NCI-H1436 (cell line): ENCODE measurements at places on chromosomes 4 and X.
A peak's percentile ranks its signal among the peaks of the same experiment; 100 is the strongest.

GRCh38 chrX:65528293-65528692 lies 6.3 kb downstream of the LAS1L start:
- DNase-seq = no peak

GRCh38 chr4:78704981-78705683 lies 71.0 kb upstream of the BMP2K start:
- DNase-seq = no peak

GRCh38 chr4:149095811-149096210 lies 653.6 kb upstream of the NR3C2 start:
- DNase-seq = no peak

DNA sequence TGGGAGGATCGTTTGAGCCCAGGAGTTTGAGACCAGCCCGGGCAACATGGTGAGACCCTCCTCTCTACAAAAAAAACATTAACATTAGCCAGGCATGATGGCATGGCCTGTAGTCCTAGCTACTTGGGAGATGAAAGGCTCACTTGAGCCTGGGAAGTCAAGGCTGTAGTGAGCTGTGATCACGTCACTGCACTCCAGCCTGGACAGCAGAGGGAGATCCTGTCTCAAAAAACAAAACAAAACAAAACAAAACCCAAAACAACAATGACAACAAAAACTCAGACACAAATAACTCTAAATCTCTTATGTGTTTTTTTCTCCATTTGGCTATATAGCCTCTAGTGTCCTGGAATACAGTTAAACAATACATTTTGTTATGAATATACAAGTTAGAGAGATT lies 127.3 kb upstream of the STK26 start:
- DNase-seq = no peak

DNA sequence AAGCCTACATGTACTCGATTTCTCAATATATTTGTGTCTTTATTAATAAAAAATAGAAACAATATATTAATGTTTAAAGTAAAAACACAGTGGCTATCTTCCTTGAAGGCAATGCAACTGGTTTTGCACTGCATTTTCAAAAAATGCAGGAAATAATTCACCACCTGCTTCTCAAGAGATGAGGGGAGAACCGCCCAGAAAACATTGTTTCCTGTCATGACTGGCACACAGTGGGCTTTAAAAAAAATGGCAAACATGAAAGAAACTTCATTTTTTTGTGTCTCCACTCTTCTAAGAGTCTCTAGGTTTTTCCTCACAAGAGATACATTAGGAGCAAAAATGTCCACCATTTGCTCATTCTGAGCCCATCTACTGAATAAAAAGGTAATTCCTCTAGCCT lies 50.8 kb upstream of the C4orf50 start:
- DNase-seq = no peak

GRCh38 chr4:38109370-38109769 lies 149.2 kb downstream of the PTTG2 start:
- DNase-seq = no peak

DNA sequence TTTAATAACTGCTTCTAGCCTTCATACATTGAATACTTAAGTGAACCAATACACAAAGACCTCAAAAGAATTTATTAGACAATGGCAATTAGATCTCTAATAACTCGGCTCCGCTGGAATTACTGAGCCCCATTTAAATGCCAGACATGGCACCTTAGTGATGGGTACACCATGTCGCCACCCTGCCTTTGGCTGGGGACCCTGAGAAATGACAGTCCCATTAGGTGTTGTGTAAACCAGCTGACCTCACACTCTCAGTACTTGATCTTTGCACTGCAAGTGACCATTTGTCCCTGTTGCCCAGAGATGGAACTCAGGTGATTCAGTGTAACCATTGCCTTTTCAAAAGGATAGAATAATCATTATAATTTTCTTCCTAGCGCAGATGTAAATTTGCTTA lies 144.6 kb upstream of the SMARCAD1 start:
- DNase-seq = no peak

- DNase-seq = no peak
These were observed 20.1 kb upstream of the TCEAL4 start for GRCh38 chrX:103565197-103565596.

DNA sequence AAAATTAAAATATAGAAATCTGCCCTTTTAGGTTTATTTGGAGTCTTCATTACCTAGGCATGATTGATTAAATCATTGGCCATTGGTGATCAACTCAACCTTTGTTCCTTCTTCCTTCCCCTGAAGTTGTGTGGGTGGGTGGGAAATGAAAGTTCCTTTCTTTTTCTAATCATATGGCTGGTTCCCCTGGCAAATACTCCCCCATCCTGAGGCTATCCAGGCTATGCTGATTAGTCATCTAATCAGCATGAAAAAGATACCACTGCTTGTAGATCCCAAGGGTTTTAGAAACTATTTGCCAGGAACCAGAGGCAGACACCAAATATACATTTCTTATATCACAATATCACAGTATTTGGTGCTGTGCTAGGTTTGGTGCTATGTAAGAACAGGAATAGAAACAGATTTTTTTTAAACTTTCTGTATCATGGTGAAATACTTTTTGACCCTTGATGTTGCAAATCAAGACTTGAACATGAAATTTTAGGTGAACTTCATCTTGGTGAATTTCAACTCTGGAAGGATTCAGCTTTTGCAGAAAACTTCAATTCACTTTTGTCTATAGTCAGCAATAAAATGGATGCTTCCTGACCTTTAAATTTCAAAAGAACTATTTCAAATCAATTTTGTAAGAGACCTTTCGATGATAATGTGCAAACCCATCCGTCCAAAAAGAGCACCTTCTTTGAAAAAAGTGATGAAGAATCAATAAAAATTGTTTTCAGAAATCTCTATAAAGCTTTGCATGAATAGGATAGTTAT lies 71.1 kb downstream of the CCSER1 start:
- no peak for DNase-seq

GRCh38 chr4:71130827-71131603 lies 137.6 kb downstream of the DCK start:
- DNase-seq = no peak

GRCh38 chrX:125293850-125294780 lies 25.6 kb upstream of the TEX13C start:
- DNase-seq = no peak

- no peak for DNase-seq
These were observed 8.6 kb downstream of the SLC9B2 start for GRCh38 chr4:103067841-103068547.

DNA sequence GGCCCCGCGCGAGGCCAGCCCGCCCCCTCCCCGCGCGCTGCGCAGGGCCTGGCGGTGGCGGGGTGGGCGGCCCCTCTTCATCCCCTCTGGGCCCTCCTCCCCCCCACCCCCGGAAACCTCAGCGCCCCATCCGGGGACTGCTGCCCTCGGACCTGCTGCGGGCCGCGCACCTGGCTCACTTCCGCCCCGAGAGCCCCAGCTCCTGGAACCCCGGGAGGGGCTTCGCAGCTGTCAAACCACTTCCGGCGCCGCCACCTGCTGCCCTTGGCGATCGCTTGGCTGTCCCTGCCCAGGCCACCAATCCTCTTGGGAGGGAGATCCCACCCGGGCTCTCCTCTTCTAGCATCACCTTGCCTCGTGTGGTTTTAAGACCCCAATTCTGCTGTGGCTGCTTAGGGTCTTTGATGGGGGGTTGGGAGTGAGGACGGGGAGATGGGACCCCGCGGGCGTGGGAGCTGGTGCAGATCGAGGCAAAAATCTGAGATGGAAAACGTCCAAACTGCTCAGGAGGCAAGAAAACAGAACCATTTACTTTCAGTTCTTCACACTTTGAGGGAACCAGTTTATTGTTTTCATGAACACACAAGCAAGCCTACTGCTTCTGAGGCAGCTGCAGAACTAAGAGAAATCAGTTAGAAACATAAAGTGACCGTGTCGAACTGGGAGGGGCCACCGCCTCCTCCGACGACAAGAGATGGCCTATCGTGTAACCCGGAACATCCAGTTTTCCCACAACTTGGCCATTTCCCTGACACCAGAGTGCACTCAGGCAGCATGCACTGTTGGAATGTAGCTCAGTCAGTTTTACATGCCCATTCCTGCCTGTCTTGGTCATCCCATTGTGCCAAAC lies 754 bp downstream of the MTMR1 start:
- peak; percentile 43 for DNase-seq

- DNase-seq = no peak
These were observed 177.4 kb upstream of the HS3ST1 start for GRCh38 chr4:11606078-11606477.

- no peak for DNase-seq
These were observed 139.9 kb downstream of the CHIC2 start for GRCh38 chr4:53924333-53925049.

GRCh38 chrX:100636321-100636991 lies at the start of gene TSPAN6:
TSPAN6 (minus strand) TSS chrX:100636806; CDS start chrX:100636694, 112 bp downstream.
- peak; percentile 84 for DNase-seq

DNA sequence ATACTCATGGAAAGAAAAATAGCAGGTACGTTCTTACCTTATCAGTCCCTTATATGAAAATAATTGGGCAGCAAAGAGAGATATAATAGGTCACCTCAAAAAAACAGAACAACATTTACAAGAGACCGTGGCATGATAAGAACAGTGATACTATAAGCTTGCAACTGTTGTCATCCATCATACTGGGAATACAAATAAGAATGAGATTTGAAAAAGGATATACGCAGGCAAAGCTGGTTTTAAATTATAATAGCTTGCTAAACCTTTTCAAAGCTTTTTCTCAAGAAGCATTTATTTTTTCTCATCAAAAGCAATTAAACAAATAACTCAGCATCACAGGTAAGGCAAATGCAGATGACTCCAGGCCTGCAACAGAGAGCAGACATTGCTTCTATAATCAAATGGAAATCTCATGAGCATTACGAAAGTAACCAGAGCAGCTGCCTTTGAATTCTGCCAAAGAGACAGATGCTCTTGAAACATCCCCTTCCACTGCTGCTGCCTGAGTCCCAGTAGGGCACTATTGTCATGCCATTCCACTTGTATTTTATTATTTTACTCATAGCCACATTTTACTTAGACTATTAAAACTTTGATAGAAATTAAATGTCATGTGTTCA lies 620.6 kb upstream of the GNPDA2 start:
- no peak for DNase-seq

GRCh38 chr4:173171987-173172386 lies 3.4 kb downstream of the GALNT7 start:
- DNase-seq = no peak

- no peak for DNase-seq
These were observed 189.0 kb upstream of the TTC29 start for GRCh38 chr4:147134536-147135210.

GRCh38 chrX:66162331-66162822 lies 1.7 kb upstream of the HEPH start:
- DNase-seq = no peak

DNA sequence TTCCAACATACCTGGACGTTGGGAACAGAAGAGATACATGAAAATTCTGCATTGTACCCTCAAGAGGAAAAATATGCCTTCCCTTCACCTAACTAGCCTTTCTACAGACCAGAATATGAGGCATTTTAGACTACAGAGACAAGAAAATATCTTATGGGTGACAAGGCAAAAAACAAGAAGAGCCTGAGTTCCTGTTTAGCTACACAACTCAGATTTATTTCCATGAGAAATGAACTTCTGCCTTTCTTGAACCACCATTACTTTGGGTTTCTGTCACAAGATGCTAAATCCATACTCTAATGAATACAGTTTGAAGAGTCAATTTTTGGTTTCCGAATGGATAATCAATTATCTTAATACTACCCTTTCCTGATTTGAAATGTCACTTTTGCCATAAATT lies 18.7 kb downstream of the RCHY1 start:
- DNase-seq = no peak

DNA sequence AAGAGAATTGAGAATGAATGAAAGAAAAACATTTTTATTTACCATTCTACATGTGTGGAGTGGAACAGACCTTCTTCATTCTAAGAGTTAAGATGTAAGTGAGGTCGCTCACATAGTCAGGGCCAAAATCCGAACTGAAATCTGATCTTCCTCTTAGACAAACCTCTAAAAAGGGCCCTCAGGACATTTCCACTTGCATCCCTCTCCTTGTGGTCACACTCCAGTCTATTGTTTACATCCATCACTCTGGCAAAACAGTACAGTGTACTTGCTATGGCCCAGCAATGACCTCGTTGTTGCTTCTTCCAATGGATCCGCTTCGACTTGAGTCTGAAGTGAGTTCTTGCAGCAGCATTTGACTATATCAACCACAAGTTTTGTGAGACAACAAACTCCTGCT lies 54.2 kb downstream of the MOSPD2 start:
- no peak for DNase-seq

GRCh38 chr4:181319629-181320028 lies 923.6 kb upstream of the TENM3 start:
- DNase-seq = no peak

GRCh38 chr4:79181190-79181589 lies 144.7 kb downstream of the NAA11 start:
- DNase-seq = no peak

- DNase-seq = no peak
These were observed 153.0 kb upstream of the PPP1R2C start for GRCh38 chrX:42930951-42931350.

DNA sequence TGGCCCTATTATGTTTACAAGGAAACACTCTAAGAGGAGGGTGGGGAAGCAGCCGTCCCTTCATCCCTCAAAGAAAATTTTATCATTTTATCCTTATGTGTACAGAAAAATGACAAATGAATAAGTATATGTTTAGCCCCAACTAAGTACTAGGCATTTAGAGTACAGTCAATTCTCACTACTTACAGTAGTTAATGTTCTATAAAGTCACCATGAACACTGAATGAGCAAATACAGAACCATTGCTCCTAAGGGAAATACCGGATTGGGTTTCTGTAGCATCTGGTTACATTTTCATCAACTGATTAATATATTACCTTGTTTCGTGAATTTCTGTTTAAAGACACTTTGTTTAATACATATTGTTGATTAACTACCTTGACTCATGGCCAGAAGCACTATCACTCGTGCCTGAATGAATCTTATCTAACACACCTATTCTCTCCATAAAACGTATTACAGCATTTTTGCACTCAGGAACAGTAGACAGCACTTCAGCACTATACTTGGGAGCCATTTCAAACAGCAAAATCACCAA lies 109.3 kb downstream of the ASB9 start:
- no peak for DNase-seq

DNA sequence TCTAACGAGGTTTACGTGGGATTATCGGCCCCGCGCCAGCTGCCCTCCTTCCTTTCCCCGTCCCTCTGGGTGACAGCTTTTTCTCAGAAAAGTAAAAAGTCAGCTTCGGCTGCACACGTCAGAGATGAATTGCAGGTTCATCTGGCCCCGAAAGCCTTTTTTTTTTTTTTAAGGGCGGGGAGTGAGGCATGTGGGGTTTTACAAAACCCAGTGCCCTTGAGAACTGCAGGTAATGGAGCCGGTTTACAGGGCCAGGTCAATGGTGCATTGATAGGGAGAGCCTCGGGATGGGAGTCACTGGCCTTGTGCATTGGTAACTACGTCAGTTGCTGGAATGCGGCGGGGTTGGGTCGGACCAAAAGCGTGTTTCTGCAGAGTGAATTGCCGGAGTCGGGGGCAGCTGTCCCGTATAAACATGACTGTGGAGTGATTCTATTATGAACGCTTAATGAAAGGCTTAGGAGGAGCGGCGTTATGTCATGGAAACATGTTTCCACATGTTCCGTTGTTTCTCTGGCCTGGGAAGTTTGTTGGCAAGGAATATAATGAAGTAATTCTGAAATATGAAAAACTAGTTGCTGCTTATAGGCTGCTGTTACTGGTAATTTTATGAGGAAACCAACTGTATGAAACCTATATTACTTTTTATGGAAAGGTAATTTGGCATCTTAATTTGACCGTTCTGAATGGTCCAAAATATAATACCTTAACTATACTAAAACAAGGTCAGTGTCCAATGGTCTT lies 1.1 kb downstream of the HSPA4L start:
- no peak for DNase-seq
